ENCODE measurements at places on chromosomes 6 and 20.
A peak's percentile ranks its signal among the peaks of the same experiment; 100 is the strongest.

GRCh38 chr6:161533266-161533665 lies 259.4 kb upstream of the AGPAT4 start:
- no peak for DNase-seq

- DNase-seq = peak; percentile 56
Measured at GRCh38 chr20:48682529-48683363, 145.1 kb downstream of the PREX1 start.

DNA sequence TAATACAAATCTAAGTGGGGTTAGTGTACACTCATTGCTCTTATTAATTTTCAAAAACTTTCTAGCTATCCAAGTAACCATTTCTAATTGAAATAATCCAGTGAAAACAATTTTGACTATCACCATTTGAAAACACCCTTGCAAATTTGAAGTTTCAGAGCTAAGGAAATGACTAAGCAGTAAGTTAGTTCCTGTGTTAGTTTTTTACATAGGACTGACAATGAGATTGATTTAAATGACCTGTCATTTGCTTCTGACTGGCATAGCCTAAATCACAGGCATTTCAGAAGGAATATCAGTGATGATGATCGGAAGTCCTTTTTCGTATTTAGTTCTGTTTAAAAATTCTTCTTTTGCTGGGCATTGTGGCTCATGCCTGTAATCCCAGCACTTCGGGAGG lies 27.0 kb downstream of the STK4 start:
- DNase-seq = no peak

GRCh38 chr6:15246217-15246665 lies 372 bp downstream of the JARID2 start:
- DNase-seq = no peak

DNA sequence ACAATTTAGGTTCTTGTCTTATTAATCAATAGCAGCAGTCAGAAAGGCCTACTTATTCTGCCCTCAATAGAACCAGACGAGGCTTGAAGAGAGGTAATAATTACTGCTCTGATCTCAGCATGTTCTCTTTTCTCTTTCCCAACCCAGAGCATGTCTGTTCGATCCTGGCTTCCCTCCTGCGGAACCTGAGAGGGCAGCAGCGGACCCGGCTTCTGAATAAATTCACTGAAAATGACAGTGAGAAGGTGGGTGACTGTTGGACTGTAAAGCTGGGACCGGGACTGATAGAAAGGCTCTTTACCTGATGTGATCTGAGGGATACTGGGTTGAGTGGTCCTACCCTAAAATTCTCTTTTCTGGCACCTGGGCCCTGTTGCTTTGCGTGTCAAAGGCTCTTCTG lies 63.0 kb upstream of the VSTM2L start:
- no peak for DNase-seq

GRCh38 chr6:27531772-27532459 lies 59.0 kb upstream of the ZNF184 start:
- DNase-seq = no peak

GRCh38 chr6:28542440-28543296 lies 17.0 kb downstream of the GPX5 start:
- DNase-seq = peak; percentile 84

DNA sequence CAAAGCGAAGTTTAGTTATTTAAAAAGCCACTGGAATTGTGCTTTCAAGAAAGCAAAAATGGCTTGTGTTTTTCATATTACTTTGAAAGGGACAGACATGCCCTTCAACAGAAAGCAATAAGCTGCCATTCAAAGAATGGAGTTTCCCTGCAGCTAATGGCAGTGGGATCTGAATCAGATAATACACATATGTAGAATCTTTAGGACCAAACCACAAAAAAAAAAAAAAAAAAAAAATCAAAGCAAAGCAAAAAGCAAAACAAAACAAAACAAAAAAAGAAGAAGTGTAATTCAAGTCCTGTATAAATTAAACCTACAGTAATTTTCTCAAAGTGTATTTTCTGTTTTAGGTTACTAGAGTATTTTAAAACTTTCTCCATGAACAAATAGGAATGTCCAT lies 63.6 kb upstream of the ZNF217 start:
- no peak for DNase-seq

GRCh38 chr6:116512111-116512559 lies 696 bp downstream of the CALHM5 start:
- no peak for DNase-seq

GRCh38 chr6:168319279-168320111 lies at the start of gene DACT2:
DACT2 (minus strand) TSS chr6:168319777; CDS start chr6:168319633, 144 bp downstream.
- no peak for DNase-seq

All from H54 (cell line).